NT2/D1 (cell line): ENCODE measurements at places on chromosomes 13 and 19.

DNA sequence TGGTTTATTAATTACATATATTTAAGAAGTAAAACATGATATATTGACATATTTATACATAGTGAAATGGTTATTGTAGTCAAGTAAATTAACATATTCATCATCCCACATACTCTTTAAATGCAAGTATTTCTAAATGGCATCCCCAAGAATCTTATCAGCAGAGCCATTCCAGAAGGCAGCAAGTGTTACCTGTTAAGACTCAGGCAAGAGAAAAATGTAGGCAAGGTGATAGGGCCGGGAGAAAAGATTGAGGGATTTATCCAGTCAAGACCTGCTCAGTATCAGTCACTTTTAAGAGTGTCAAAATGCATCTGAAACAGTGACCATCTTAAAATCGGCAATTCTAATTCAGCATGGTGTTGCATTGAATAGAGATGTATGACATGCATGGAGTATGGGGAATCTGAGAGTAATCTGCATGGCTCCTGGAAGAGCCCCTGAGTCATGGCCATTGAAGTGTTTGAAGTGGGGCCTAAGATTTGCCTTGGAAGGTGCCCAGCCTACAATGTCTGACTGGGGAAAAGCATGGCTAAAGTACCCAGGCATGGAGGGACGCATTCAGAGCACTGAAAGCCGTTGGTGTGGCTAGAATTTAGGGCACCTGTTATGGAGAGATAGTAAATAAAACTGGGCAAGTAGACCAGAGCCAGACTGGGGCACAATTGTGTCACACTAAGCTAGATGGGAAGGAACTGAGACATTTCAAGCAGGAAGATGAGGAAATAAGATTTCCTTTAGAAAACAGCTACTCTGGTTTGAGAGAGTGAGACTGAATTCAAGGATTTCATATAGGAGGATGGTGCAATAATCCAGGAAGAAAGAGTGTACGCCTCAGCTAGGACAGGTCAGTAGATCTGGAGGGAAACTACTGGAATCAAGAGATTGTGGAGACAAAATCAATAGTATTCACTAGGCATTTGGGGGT is 25.0 kb upstream of the C1QTNF9B start:
- no peak for DNase-seq

GRCh38 chr19:18759304-18759994 is 31.7 kb downstream of the COMP start:
- DNase-seq = no peak

DNA sequence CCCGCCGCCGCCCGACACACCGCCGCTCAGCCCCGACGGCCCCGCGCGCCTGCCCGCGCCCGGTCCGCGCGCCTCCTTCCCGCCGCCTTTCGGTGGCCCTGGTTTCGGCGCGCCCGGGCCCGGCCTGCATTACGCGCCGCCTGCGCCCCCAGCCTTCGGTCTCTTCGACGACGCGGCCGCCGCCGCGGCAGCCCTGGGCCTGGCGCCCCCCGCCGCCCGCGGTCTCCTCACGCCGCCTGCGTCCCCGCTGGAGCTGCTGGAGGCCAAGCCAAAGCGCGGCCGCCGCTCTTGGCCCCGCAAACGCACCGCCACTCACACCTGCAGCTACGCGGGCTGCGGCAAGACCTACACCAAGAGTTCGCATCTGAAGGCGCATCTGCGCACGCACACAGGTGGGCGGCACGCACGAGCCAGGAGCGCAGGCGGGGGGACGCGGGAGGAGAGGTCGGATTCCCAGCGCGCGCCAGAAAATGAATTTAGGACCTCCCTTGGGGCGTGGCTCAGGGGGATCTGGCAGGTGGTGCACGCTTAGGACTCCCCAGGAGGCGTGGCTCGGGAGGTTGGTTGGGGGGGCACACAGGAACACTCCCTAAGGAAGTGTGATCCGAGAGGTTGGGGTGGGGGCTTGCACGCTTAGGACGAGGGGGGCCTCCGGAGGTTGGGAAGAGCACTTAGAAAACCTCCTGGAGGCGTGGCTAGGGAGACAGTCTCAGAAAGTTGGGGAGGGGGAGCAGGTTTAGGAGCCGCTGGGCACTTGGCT is 1.2 kb downstream of the KLF2 start:
- no peak for DNase-seq

GRCh38 chr19:14683439-14683838 is 6.4 kb upstream of the ZNF333 start:
- DNase-seq = no peak

- DNase-seq = no peak
Observed at GRCh38 chr13:92317066-92317465, 909.5 kb upstream of the GPC6 start.

GRCh38 chr13:76223999-76224398 is 587.9 kb downstream of the LMO7 start:
- DNase-seq = no peak

- no peak for DNase-seq
Observed at GRCh38 chr13:35469806-35470525, 6.5 kb downstream of the MAB21L1 start.

DNA sequence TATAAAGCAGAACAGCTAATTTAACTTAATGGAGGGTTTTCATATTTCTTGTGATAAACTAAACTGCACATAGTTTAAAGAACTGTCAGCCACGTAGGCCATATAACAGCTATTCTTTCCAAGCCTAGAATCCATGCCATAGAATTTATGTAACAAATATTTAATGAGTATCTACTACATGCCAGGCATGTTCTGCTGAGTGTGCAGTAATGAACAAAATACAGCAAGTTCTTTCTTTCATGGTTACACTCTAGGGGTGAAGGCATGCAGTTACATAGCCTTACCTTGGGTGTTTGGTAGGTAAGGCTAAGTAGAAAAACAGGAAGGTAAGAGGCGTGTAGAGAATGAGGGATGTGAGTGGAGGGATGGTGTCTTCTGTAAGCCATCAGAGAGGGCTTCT is 4.6 kb downstream of the URI1 start:
- DNase-seq = no peak

GRCh38 chr13:96338030-96338429 is 248.1 kb downstream of the HS6ST3 start:
- no peak for DNase-seq

DNA sequence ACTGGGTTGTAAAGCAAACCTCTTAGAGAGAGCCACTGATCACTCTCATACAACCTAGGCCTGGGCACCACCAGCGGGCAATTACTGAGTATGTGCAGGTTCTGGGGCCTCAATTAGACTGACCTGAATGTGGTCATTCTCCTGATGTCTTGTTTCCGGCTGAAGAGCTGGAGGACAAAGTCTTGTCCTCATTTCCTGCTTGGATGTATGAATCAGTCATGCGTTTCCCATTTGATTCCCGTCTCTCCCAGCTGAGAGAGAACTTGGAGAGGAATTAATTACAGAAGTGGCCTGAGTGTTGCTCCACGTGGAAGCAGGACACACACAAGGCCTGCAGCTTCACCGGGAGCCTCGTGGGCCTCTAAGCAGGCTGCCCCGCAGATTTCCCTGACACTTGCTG is 799.3 kb upstream of the ARGLU1 start:
- no peak for DNase-seq

DNA sequence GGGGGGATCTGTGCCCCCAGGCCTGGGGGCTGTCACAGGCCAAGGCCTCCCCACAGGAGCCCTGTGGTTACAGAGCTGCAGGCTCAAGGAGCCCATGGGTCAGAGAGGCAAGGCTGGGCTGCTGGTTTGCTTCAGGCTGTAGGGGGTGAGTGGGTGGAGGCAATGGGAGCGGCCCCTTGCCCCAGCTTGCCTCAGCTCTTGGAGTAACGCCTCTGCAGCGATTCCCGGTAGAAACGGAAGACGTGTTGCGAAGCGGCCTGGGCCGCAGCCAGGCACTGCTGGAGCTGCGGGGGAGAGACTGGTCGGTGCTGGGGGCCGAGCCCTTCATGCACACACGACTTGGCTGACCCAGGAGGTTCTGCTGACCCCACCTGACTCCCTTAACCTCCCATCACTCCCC is 10.1 kb downstream of the TMEM91 start:
- no peak for DNase-seq

DNA sequence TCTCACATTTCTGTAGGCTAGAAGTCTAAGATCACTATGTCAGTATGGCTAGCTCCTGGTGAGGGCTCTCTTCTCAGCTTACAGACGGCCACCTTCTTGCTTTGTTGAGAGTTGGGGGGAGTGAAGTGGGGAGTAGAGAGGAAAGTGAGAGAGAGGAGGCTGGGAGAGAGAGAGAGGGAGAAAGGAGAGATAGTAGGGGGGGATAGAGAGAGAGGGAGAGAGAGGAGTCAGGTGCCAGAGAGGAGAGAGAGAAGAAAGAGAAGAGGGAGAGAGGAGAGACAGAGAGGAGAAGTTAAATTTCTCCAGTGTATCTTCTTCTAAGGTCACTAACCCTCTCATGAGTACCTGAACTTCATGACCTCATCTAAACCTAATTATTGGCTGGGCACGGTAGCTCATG is 28.7 kb downstream of the ZSWIM4 start:
- DNase-seq = no peak

DNA sequence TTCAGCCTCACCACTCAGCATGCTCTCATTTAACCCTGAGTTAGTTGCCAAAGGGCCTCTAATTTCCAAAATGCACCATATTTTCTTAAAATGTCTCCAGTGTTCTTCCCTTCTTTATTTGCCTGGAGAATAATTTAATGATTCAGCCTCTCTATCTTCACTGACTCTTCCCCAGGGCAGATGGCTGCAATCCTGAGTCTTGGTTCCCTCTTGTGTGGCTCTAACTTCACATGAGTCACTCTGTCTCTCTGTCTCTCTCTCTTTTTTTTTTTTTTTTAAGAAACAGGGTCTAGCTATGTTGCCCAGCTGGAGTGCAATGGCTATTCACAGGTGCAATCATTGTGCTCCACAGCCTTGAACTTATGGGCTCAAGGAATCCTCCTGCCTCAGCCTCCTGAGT is 251.4 kb downstream of the VWA8 start:
- DNase-seq = no peak

DNA sequence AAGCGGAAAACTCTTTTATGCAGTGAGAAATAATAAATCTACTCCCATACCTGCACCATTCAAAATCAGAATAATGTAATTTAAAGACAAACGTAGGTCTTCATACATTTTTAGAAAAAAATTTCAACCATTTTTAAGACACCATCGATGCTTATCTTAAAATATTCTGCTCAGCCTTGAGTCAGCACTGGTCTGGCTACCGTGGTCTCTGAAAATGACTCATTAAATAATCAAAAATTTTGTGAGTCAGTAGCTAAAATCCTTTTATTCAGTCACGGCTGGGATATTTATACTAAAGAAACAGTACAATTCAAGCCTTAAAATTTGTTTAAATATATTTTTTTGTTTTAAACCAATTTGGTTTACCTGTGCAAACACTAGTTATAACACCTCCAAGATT is 2862.8 kb upstream of the PCDH20 start:
- no peak for DNase-seq

- DNase-seq = peak; percentile 71
Observed at GRCh38 chr19:34224996-34225658, 29.2 kb upstream of the GARRE1 start.

GRCh38 chr19:5036698-5037563 is 68.0 kb downstream of the KDM4B start:
- no peak for DNase-seq

GRCh38 chr13:44414716-44415115 is 41.1 kb downstream of the SERP2 start:
- DNase-seq = no peak
